ENCODE measurements at places on chromosomes 16 and 17.

GRCh38 chr17:77901481-77901880 lies 57.0 kb upstream of the TNRC6C start:
- no peak for DNase-seq

GRCh38 chr17:75645889-75646637 lies 12.8 kb downstream of the SMIM5 start:
- DNase-seq: no peak

- no peak for DNase-seq
Observed at GRCh38 chr17:66981983-66982508, 17.5 kb downstream of the CACNG4 start.

- DNase-seq: no peak
Observed at GRCh38 chr17:83151056-83151441, 71.6 kb downstream of the METRNL start.

GRCh38 chr17:35742896-35743477 lies 10.1 kb downstream of the GAS2L2 start:
- no peak for DNase-seq

GRCh38 chr16:65024767-65025178 lies 97.1 kb downstream of the CDH11 start:
- no peak for DNase-seq

DNA sequence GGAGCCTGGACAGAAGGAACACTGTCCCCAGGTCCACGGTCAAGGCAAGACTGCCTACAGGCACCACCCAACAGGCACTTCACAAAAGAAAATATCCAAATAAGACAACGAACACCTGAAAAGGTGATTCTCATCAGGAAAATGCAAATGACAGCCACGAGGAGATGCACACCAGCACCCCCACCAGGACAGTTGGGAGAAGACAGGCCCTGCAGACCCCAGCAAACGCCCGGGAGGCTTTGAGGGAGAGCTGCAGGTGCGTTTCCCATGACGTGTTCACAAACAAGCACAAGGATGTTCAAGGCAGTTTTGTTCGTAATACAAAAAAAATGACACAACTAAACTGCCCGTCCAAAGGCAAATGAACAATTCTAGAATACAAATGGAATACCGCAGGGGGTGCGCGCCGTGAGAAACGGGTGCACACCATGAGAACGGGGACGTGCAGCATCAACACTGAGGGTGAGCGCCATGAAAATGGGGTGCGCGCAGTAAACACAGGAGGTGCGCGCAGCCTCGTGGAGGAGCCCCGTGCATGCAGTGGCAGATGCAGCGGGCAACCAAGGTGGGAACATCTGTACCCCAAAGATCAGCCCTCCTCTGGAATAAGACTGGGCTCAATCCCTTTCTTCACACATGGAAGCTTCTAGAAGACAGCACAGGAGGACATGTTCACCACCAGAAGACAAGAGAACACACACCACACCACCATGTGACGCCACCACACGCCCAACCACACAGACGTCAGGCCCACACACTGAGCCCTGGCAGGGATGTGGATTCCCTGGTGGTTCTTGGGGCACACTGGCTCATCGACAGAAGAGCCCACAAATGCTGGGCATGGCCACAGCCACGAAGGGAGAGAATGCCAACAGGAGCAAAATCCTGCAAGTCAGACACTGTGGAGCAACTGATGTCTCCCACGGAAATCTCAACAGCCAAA lies 91.2 kb downstream of the ZNF778 start:
- peak; percentile 16 for DNase-seq
